Karpas-422 (cell line): ENCODE measurements at places on chromosomes 12 and 14.

DNA sequence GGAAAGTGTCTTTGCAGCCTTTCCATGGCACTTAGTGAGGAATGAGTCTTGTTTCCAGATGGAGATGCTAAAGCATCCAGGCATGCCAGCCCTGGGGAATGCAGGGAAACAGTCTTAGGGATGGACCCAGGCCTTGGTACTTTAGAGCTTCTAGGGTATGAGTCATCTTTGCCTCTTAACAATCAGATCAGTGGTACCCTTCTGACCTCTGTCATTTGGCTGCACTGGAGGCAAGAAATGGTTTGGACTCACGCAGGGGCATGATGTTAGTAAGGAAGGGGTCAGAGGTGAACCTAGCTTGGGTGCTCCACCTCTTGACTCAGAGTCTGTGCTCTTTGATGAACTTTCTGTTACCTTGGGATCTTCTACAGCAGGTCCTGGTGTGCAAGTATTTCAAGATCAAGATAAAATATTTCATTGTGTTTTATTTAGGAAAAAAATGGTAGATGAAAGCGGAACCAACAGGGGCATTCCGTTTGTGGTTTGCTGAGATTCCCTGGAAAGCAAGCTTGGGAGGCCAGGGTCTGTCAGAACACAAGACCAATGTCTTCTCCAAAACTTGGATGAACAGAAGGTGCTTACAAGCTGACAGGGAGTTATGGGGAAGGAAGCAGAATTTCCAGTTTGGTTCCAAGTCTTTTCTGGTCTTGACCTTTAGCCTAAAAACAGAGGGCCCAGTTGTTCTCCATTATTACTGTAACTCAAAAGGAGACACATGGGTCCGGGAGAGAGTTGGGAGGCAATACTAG lies 216.2 kb downstream of the ZFP36L1 start:
- DNase-seq = no peak

DNA sequence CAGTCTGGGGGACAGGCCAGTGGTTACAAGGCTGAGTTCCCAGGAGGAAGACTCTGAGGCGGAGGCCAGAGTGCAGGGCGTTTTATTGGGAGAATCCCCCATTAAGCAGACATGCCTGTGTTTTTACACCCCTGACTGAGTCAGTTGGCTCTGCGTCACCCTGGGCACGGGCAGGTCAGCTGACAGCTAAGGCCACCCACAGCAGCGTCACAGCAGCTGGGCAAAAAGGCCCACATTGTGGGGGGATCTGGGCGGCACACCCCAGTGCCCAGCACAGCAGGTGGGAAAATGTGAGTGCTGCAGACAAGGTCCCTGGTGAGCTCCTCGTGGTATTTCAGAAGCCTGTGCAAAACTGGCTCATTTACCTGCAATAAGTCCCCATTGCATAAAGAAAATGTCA lies 184.7 kb downstream of the AACS start:
- peak; percentile 80 for DNase-seq

DNA sequence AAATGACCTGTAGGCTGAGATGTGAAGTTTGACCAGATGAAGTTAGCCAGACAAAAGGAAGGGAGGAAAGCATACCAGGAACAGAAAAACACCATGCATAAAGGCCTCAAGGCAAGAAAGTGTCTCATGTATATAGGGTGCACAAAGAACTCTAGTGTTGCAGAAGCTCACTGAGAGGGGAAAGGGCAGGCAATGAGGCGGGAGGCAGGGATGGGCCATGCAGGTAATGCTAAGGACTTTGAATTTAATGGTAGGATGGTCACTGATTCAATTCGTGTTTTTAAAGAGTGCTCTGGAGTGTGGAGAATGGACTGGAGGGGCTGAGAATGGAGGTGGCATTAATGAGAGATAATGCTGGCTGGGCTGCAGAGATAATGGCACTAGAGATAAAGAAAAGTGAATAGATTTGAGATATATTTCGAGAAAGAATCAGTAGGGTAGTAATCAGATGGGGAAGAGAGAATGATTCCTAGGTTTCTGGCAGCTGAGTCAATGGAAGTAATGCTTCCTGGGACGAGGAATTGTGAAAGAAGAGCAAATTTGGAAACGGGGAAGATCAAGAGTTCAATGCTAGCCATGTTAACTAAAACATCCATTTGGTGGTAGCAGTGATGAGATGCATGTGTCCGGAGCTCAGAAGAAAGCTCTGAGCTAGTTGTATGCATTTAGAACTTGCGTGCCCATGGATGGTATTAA lies 43.1 kb downstream of the LIMA1 start:
- no peak for DNase-seq

GRCh38 chr12:22477894-22478287 lies 66.5 kb downstream of the C2CD5 start:
- DNase-seq = no peak

DNA sequence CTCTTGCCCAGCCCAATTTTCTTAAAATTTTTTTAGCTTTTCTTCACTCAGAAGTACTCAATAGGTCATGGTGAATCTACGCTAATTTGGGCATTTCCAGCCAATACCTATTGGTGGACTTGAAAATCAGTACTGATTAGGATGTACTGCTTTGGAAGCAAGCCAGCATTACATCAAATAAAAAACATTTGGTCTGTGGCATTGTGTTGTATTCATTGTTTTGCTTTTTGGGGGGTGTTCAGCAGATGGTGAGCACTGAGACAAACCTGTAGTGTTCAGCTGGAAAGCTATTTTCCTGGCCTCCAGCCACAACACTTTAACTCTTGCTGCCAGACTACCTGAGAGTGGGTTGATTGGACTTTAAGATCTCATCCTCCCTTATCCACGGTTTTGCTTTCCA lies 4.0 kb downstream of the MAPKAPK5 start:
- DNase-seq = no peak

DNA sequence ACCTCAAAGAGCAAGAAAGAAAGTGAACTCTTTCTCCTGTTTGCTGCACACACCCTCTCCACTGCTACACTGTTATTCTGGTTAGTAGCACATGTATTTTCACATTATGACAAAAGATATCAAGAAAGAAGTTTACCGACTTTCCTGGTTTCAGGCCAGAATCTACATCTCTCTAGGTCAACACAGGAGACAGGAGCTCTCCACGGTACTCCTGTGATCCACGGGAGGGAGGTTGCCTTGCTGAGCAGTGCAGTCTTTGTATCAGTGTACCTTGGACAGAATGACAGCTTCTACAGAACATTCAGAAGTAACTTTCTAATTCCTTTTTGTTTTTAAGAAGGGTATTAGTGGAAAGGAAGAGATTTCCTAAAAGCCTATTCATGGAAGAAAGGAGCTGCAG lies 805.6 kb downstream of the NRXN3 start:
- DNase-seq = no peak

DNA sequence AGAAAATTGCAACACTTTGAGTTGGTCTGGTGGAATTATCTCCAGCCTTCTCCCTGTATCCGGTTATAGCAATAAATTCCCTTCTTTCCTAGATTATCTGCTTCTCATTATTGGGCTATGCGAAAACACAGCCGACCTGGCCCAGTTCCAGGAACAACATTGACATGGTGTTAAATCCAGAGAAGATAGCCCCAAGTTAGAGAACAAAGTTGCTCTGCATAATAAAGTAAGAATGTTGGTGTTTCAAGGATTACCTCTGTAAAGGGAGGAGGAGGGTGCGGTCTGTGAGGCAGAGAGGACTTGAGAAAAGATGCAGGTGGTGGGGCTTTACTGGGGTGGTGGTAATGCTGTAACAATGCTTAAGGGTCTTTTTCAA lies 12.1 kb downstream of the TCL1A start:
- no peak for DNase-seq

DNA sequence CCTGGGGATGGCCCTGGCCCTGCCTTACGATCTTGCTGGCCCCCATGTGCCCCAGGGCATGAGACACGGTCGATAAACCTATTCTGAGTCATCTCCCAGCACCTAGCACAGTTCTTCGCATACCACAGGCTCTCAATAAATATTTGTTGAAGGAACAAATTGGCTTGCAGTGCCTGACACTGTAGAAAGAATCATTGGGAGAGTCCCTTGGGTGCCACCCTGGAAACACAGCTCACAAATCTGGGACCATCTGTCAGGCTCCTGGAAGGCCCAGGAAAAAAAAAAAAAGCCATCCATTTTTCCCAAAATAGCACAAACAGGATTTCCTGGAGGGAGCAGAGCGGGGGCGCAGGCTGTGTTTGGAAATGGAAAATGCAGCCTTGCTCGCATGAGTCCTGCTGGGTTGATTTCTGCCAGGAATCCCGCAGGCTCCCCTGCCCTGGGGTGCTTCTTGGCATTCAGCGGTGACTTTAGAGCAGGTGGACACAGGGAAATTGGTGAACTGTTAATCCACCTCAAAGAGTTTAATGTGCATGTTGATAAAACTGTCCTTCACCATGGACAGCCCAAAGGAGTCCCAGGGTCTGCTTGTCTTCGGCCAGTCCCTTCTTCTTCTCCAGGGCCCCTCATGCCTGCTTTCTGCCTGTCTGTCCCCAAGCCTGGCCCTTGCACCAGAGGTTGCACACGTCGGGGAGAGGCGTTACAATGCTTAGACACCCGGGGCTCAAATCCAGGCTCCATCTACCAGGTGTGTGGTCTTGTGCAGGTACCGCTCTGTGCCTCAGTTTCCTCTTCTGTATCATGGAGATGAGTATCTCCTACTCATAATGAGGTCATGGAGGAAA lies 106.1 kb upstream of the RFLNA start:
- no peak for DNase-seq

- peak; percentile 59 for DNase-seq
These were observed 33.1 kb upstream of the FBXO34 start for GRCh38 chr14:55238019-55238680.

GRCh38 chr12:120468821-120469449 lies 613 bp downstream of the SRSF9 start:
- peak; percentile 76 for DNase-seq

DNA sequence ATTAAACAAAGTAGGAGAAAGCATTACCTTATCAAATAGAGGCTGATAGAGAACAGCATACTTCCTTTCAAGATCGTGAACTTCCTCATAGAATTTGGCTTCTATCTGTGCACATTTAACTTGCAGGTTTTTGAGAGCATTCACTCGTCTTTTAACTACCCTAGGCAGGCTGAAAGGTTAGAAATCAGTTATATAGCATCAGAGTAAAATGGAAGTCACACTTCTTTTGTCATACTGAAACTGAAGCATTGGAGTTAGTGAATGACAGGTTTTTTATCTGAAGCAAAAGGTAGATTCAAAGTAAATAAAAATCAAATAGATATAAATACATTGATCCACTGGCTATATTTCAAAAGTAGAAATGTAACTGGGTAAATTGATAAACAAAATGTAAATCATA lies 24.4 kb downstream of the NAP1L1 start:
- DNase-seq = no peak

DNA sequence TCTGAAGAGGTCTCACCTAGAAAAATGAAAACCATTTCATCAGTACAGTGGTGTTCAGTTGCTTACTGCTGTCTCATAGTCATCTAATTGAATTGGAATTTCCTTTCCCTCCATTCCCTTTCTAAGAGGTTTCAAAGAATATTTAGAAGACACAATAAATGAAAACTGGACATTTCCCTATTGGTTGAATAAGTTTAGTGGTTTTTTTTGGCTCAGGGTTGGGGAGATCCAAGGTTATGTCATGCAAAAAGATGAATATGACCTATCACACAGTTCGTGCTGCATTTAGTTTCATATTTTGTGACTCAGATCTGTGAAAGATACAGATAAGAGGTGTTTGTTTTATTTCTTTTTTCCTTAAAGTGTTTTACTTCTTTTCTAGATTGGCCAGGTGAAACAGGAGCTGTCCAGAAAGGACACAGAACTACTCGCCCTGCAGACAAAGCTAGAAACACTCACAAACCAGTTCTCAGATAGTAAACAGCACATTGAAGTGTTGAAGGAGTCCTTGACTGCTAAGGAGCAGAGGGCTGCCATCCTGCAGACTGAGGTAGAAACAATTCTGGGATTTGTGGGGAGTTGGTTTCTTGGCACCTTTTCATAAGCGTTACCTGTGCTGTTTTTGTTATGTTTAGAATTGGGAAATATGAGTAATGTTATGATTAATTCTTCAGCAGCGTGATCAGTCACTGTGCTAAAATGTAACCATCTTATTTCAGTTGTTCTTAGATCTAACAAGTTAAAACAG lies 124.6 kb downstream of the ERC1 start:
- no peak for DNase-seq

DNA sequence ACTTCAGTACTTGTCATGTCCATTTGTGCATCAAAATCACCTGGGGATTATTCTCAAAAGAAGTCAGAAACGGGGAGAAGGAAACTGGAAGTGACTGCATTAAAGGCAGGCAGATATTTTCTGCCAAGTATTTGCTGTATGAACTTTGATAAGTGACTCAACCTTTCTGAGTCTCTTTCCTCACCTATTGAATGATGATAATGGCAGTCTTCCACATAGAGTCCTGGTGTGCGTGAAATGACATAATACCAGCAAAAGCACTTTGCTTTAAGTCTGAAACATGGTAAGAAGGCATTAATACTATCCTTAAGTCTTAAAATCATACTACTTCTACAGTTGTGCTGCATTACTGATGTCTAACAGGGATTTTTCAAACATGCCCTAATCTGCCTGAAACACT lies 278.5 kb downstream of the ADAMTS20 start:
- no peak for DNase-seq

DNA sequence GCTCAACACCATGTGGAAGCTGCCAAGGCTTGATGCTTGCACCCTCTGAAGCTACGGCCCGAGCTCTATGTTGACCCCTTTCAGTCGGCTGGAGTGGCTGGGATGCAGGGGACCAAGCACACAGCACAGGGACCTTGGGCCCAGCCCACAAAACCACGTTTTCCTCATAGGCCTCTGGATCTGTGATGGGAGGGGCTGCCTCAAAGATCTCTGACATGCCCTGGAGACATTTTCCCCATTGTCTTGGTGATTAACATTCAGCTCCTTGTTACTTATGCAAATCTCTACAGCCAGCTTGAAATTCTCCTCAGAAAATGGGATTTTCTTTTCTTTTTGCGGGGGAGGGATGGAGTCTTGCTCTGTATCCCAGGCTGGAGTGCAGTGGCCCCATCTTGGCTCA lies 46.3 kb downstream of the MON2 start:
- no peak for DNase-seq

- DNase-seq = no peak
These were observed 98.3 kb downstream of the TTC7B start for GRCh38 chr14:90717916-90718315.

GRCh38 chr14:64178814-64179213 lies 115.4 kb downstream of the ESR2 start:
- no peak for DNase-seq

GRCh38 chr14:71610149-71610548 lies 322.1 kb upstream of the RGS6 start:
- peak; percentile 39 for DNase-seq

DNA sequence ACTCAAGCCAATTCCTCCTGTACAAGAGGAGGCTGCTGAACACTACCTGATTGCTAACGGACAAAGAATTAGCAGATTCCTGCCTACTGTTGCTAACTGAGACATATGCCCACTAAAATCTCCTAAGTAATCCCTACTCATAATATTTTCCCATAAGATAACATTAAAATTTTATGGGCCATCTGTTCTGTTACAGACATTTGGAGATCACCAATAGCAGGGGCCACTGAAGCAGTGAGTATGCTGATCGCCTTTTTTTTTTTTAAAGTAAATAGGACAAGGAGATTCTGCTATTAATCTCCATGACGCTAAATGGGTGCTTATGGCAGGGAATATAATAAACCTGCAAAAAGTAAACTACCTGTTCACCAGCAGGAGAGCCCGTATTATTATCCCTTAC lies 292.9 kb downstream of the MED13L start:
- DNase-seq = no peak
